ENCODE measurements at places on chromosomes 2 and 18. TPM values are rescaled to one million over a fixed set of nuclear protein-coding genes. Genes with fewer than 3 reads are reported as not detected.

The CCT4 gene
- 156 TPM for total RNA-seq

The ALPG gene
- not detected for total RNA-seq

The NEB gene
- 1.8 TPM for total RNA-seq

The C18orf32 gene
- 44.9 TPM for total RNA-seq

The ACMSD gene
- total RNA-seq: not detected

The FMNL2 gene
- total RNA-seq: 57.2 TPM

The ARHGAP25 gene
- 9.5 TPM for total RNA-seq

GRCh38 chr2:37366773-37367172 lies 22.3 kb downstream of the QPCT start:
- no peaks in the 10 kb centered on the region for H3K36me3 ChIP-seq
- no peak overlapping the region for H3K27ac ChIP-seq
- no peaks in the 10 kb centered on the region for H3K4me1 ChIP-seq
- no peak for DNase-seq

DNA sequence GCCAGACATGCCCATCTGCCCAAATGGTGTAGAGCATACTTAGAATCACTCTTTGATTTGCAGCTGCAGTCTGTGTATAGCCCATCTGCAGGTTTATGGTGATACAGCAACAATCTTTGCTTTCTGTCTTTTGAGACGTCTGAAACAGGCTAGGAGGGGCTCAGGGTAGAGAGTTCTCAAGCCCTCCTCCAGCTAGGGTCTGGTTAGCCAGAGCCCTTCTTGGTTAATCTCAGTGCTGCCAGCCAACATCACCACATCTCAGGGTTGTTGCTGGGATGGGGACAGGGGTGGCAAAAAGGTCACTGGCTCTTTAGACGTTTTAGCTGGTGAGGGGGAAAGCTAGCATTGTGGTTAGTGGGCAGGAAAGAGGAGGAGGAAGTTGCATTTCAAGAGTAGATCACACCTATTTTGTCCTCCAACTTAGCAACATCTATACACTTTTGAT lies 136.6 kb upstream of the ACAA2 start:
- H3K27ac ChIP-seq: no peak overlapping the region
- no peaks in the 10 kb centered on the region for H3K4me1 ChIP-seq
- H3K36me3 ChIP-seq: no peaks in the 10 kb centered on the region
- H3K27me3 ChIP-seq: no peaks in the 10 kb centered on the region
- H3K4me3 ChIP-seq: no peak overlapping the region
- no peak for DNase-seq

- H3K36me3 ChIP-seq: no peaks in the 10 kb centered on the region
- peak overlapping the region; percentile 91 for H3K4me3 ChIP-seq
- no peak for DNase-seq
These were observed 1.9 kb downstream of the SEMA4C start for GRCh38 chr2:96867756-96868554.

DNA sequence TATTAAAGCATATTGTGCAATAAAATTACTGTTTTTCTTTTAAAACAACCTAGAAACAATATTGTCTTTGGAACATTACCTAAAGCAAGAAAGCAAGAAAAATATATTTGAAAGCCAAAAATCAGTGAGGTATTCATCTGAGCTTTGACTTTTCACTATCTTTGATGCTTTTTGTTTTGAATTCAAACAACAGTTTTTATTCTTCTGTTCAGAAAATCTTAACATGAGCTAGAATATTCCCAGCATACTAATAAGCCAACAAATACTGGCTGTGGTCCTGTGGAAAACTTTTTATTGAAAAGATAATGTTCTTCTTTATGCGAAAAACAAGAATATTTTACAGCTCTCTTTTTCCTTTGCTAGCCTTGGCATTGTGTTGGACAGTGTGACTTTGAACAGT lies 19.8 kb downstream of the FAM171B start:
- H3K27ac ChIP-seq: no peak overlapping the region
- no peak for DNase-seq
- H3K36me3 ChIP-seq: no peaks in the 10 kb centered on the region
- H3K4me3 ChIP-seq: no peak overlapping the region
- H3K27me3 ChIP-seq: no peaks in the 10 kb centered on the region

- no peaks in the 10 kb centered on the region for H3K4me1 ChIP-seq
- no peak overlapping the region for H3K27ac ChIP-seq
- H3K27me3 ChIP-seq: no peaks in the 10 kb centered on the region
- no peak overlapping the region for H3K4me3 ChIP-seq
These were observed 138.5 kb downstream of the RIT2 start for GRCh38 chr18:42976869-42977590.

- no peaks in the 10 kb centered on the region for H3K27me3 ChIP-seq
- no peaks in the 10 kb centered on the region for H3K4me1 ChIP-seq
- DNase-seq: no peak
- no peak overlapping the region for H3K4me3 ChIP-seq
These were observed 325.4 kb downstream of the SPAG16 start for GRCh38 chr2:213609570-213610170.

DNA sequence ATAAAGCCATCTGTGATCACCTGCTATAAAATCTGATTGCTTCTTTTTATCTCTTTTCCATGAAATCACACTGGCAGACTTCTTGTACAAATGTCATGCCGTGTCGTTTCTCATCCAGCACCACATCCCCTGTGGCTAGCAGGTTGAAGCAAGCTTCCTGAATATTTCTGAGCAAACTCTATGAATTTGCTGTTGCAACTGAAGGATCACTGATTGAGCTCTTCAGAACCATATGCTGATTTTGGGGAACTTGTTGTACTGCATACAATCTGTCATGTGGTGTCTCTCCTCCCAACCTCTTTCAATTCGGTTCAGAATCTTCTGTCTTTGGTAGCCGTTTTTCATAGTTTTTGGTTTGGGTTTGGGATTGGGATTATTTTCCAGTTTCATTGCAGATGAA lies 57.7 kb upstream of the RBMS1 start:
- DNase-seq: no peak
- H3K4me1 ChIP-seq: no peaks in the 10 kb centered on the region
- no peak overlapping the region for H3K27ac ChIP-seq
- H3K4me3 ChIP-seq: no peak overlapping the region

DNA sequence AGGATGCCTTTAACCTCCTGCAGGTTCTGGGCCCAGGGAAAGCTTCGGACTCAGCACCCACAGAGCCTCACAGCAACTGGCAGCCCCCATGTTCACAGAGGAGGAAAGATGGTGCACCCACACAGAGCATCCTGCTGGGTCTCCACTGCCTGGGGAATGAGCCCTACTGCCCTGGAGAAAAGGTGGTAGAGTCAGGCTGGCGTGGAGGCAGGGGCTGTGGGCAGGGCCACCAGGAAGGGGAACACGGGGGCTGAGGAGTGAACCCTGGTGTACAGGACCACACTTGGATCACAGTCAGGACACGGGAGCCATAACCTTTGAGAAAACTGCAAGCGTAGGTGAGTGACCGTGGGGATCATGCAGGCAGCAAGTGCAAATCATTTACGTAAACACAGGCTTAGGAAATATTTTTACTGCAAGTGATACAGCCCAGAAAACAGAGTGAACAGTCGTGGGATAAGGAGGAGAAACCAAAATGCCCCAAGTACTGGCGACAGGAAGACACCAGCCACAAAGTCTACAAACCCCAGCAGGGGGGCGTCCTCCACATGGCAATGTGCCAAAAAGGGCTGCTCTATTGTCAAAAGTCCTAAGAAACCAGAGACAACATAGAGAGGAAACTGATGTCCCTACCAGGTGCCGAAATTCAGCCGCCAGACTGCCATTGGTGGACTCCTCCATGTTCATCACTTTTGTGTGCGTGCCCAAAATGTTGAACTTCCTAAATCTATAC lies 27.6 kb downstream of the STAT1 start:
- no peaks in the 10 kb centered on the region for H3K36me3 ChIP-seq
- H3K4me3 ChIP-seq: no peak overlapping the region
- H3K27ac ChIP-seq: no peak overlapping the region
- no peaks in the 10 kb centered on the region for H3K27me3 ChIP-seq
- H3K4me1 ChIP-seq: no peaks in the 10 kb centered on the region

- H3K4me3 ChIP-seq: no peak overlapping the region
- peaks cover 7% of the 10 kb centered on the region for H3K4me1 ChIP-seq
- no peak for DNase-seq
- H3K36me3 ChIP-seq: no peaks in the 10 kb centered on the region
These were observed 47.4 kb upstream of the BIN1 start for GRCh38 chr2:127154396-127154795.

DNA sequence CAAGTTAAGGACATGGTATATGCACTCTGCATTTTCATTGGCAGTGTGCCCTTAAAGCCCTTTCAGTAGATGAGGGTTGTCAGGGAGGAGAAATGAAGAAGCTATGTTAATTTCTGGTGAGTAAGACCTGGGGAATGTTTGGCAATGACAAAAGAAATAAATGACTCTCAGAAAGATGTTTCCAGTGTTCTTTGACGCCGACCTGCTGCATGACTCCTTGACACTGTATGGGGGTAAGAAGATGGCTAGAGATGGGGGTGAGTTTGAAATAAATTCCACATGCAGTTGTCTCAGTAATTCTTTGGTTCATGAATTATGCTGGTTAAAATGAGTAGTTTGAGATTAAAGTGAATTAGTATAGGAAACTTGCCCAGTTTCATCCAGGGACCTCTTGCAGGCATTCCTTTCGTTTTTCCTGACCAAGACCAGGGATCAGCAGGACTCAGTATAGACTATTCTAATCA lies 5.9 kb downstream of the CCDC121 start:
- no peak for DNase-seq
- no peak overlapping the region for H3K27ac ChIP-seq
- H3K4me1 ChIP-seq: peaks cover 1% of the 10 kb centered on the region
- H3K27me3 ChIP-seq: no peaks in the 10 kb centered on the region

DNA sequence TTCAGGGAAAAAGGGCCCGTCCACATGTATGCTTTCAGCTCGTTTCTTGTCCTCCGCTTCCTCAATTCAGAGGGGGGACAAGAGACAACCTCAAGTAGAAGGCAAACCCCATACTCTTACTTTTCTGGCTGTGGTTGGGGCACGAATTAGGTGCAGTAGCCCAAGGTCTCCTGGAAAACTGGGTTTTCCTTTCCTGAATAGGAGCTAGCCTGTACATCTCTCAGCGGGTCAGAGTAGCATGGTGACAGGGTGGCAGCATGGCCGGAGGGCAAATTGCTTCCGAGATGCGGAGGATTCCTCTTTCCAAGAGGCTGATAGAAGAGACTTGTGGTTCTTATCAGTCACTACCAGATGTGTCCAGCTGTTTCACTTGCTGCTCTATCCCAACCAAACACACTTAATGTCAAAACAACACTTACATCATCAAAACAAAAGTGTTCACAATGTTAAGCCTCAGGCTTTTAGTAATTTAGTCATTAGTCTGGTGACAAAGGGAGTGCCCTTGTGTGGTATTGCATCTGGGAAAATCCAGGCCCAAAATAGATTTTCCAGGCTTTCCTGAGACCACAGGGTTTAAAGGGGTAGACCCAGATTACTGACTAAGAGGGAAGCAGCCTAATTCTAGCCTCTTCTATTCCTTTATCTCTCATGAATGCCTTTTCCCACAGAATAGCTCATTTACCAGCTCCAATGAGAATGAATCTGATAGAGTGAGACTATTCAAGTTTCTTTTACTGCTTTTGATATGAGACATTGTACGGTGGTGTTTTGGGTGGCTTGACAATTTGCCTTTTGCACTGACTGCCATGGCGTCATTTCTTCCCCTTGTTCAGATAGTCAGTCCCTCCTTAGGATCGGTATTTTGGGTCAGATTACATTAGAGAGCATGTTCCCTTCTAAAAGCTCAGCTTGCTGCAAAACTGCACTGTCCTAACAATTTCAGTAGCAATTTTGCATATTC lies 162.0 kb downstream of the LTBP1 start:
- no peak for DNase-seq
- peaks cover 29% of the 10 kb centered on the region for H3K4me1 ChIP-seq
- H3K36me3 ChIP-seq: no peaks in the 10 kb centered on the region

DNA sequence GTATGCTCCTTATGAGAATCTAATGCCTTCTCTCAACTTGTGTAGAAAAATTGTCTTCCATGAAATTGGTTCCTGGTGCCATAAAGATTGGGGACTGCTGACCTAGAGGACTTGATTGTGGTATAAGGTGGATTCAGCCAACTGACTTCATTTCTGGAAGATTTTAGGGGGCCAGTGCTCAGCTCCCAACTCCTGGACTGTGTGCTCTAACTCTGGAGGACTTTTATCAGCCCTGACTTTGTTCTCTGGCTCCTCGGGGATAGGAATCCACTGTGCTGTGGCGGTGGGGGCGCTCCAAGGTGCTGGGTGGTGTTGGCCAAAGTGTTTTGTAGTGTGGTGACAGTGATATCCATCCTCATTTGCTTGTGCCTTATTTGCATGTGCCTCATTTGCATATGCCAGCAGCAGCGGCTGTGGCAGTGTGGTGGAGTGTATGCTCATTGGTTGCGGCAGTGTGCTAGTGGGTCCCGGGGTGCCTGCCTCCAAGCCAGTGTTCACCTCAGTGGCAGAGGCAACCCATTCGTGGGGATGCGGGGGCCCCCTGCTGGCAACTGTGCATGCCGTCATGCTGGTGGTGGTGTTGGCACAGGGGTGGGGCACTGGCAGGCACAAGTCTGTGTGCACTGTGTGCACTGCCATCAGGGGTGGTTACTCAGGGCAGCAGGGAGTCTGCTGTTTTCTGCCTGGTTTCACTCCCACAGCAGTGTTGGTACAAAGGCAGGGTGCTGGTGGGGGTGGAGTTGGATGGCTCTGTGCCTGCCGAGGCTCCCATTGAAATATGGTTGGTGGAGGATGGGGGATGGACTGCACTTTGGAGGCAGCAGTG lies 19.6 kb downstream of the EHBP1 start:
- H3K36me3 ChIP-seq: no peaks in the 10 kb centered on the region
- DNase-seq: no peak
- no peak overlapping the region for H3K27ac ChIP-seq
- H3K27me3 ChIP-seq: no peaks in the 10 kb centered on the region
- H3K4me1 ChIP-seq: peaks cover 9% of the 10 kb centered on the region
- H3K4me3 ChIP-seq: no peak overlapping the region

DNA sequence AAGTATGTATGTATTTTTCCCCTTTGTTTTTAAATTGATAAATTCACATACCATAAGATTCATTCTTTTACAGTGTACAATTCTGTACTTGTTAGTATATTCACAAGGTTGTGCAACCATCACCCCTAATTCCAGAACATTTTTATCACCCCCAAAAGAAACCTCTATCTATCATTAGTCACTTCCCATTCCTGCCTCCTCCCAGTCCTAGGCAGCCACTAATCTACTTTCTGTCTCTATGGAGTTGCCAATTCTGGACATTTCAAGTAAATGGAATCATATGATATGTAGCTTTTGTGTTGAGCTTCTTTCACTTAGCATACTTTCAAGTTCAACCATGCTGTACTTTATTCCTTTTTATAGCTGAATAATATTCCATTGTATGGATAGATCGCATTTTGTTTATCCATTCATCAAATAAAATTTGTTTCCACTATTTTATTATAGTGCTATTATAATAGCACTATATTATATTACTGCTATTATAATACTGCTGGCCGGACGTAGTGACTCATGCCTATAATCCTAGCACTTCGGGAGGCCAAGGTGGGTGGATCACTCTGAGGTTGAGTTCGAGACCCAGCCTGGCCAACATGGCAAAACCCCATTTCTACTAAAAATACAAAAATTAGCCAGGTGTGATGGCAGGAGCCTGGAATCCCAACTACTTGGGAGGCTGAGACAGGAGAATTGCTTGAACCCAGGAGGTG lies 10.9 kb downstream of the STARD7 start:
- no peaks in the 10 kb centered on the region for H3K36me3 ChIP-seq
- peaks cover 12% of the 10 kb centered on the region for H3K4me1 ChIP-seq
- no peaks in the 10 kb centered on the region for H3K27me3 ChIP-seq
- DNase-seq: no peak
- no peak overlapping the region for H3K27ac ChIP-seq
- no peak overlapping the region for H3K4me3 ChIP-seq

Measured in ovary (tissue), 10 donors.